ENCODE measurements at places on chromosomes 11 and 22.

- DNase-seq = no peak
Measured at GRCh38 chr11:113871336-113871735, 4.0 kb downstream of the USP28 start.

GRCh38 chr11:69825037-69825834, 6.0 kb upstream of the FGF3 start:
- DNase-seq = no peak

- DNase-seq = no peak
Measured at GRCh38 chr11:58503361-58503856, 4.5 kb downstream of the OR5B21 start.

DNA sequence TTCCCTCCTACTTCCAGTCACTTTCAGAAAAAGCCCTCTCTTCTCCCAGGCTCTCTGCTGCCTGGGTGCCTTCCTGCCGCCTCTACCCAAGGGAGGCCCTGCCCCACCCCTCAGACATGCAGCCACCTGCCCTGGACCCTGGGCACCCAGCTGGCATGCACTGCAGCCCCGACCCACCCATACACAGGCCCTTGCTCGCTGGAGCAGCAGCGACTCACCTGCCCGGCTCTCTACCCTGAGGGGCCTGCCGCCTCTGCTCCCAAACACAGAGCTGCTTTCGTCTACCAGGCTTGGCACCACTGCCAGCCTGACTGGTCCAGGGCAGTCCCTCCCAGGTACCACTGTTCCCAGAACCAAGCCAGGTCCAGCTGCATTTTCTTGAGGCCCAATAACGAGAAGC, 1.2 kb upstream of the TSSK2 start:
- DNase-seq = no peak

GRCh38 chr11:64762674-64763525, 3.1 kb upstream of the PYGM start:
- DNase-seq = no peak

- DNase-seq = no peak
Measured at GRCh38 chr11:65915821-65916251, 3.0 kb downstream of the C11orf68 start.

DNA sequence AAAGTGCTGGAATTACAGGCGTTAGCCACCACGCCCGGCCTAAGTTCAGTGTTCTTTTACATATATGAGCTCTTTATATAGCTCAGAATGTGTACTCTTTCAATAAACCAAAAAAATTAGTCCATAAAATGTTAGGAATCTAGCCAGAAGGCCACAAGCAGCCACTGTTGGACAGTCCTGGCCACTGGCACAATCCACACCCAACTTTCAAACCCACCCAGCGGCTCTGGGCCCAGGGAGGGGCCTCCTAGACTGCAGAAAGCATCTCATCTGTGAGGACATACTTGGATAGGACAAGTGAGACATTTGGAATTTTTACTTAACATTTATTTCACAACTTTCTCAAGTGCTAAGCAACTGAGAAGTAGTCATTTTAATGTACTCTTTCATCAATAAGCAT, 6.4 kb downstream of the PACSIN2 start:
- no peak for DNase-seq

DNA sequence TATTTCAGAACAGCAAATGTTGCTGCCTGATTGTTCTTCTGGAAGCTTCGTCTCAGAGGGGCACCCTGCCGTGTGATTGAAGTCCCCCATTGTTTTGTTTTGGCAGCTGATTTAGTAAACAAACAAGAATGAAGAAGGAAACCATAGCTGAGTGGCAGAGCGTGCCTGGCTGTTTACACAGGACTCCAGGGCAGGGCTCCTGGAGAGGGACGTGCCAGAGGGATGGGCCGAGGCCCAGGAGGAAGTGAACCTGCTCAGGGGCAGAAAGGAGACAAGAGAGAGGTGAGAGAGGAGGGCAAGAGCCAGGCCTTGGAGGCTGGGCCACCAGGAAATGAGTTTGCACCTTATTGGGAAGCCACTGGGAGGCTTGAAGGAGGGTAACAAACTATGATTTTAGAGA, 85.5 kb upstream of the B3GAT1 start:
- DNase-seq = no peak

GRCh38 chr11:76225122-76225611, 18.9 kb upstream of the WNT11 start:
- DNase-seq = no peak

DNA sequence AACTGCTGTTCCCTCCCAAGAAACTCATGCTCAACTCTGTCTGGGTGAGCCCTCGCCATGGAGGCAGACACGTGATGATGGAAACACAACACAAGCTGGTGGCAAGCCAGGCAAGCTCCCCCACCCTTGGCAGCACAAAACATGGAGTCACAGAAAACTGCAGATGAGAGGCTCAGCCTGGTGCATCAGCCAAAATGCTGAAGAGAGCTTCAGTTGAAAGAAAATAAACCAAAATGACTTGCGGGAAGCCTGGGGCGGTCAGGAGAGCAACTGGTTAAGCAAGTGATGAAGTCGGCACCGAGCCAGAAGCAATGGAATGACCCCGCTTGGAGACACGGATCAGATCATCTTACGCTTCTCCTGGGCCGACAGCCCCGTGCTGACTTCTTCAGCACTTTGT, 68.3 kb downstream of the C11orf58 start:
- DNase-seq = peak; percentile 82

DNA sequence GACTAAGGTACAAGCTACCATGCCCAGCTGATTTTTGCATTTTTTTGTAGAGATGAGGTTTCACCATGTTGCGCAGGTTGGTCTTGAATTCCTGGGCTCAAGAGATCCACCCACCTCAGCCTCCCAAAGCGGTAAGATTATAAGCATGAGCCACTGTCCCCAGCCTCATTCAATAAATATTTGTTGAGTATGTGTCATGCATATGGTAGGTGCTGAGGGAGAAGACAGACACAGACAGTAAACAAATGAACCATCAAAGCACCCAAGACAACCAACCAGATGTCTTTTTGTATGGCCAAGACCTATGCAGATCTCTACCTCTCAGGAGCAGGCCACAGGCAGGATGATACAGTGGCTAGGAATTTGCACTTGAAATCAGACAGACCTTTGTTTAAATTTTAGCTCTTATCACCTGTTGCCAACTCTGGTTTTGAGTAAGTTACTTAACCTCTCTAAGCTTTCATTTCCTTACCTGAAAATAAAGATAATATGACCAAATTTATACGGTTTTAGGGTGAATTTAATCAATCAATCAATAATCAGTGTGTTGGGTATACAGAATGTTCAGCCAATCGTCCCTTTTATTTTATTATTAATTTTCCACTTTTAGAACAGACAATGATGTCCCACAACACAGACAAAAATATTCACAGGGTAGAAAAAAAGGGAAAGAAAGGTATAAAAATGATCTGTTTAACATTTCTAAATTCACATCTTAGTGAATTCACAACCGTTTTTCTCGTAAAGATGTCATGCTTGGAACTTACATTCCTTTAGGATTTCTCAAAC, 128.2 kb downstream of the SGSM3 start:
- no peak for DNase-seq

DNA sequence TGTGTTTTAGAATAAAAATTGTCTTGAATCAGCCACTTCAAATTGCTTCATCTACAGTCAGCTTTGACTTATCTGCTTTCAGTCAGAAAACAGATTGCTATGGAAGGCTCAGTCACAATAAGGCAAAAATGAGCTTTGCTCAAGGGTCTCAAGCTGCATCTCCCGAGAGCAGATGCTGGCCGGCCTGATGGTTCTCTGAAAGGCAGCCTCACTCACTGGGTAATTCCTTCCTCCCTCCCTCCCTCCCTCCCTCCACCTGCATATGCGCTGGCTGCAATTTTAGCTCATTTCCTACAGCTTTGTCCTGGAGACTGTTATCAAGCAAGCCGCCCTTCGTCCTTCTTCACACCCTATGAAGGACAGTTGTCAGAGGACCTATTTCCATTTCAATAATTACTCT, 1.6 kb upstream of the IZUMO1R start:
- DNase-seq = no peak

DNA sequence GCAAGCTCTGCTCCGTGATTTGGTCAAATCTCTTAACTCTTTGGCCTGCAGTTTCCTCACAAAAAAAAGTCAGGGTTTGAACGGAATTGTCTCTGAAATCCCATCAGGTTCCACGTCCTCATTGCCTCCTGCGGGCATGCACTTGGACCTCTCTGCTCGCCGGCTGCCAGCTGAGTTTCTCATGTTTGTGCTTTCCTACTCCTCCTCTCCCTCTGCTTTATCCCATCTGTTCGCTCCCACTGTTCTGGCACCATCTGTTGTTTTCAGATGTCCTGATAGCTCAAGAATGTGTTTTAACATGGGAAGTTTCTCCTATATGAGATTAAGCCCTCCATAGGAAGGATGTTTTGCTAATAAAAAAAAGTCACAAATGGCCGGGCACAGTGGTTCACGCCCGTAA, 49.4 kb upstream of the ARHGAP42 start:
- peak; percentile 78 for DNase-seq

DNA sequence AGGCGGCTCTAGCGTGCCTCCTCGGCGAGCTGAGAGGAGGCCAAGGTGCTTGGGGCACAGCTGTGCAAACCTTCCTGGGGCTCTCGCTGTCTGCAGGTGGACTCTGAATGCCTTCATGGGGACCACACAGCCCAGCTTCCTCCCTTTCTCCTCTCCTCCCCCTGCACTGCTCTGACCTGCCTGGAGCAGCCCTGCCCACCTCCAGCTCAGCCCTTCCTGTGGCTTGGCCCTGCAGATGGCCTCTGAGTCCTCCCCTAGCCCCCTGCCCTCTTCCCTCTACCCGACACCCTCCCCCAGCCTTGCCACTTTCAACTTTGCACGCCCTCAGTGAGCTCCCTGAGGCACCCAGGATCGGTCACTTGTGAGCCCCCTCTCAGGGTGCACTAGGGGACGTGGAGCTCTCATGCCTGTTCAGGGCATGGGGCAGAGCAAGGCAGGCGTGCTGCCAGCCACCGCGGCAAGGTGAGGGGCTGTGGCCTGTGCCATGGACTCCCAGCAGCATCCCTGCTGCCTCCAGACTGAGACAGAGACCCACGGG, 31.4 kb downstream of the PPM1F start:
- DNase-seq = no peak

- no peak for DNase-seq
Measured at GRCh38 chr11:123434262-123434661, 4.2 kb downstream of the GRAMD1B start.

DNA sequence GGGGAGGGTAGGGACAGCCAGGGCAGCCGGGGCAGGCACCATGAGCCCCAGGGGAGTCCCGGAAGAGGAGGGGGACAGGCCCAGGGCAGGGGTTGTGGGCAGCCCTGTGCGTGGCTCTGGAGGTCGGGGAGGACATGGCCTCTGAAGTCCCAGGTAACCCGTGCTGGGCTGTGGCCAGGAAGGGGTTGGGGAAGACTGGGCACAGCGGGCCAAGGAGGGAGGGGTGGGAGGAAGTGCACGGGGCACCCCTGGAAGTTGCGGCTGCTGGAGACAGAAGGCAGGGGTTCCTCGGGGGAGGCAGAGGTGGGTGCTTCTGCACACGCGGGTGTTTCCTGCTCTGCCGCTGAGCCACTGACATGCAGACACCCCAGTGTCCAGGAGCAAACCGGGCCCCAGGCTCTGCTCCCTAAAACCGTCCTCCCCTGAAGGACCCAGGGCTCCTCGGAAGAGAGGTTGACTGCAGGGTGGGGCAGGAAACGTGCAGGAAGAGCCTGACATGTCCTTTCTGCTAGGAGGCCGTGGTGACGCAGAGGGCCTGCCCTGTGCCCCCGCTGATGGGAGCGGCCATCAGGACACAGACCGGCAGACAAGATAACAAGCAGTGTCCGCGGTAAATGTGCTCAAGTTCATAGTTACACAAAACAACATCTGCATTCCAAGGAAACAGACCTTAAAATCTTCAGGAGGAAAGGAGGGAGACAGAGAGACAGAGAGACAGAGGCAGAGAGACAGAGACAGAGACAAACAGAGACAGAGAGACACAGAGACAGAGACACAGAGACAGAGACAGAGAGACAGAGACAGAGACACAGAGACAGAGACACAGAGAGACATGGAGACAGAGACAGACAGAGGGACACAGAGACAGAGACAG, 5.7 kb downstream of the TNNI2 start:
- DNase-seq = no peak
